ENCODE measurements at places on chromosomes 13 and 19.

DNA sequence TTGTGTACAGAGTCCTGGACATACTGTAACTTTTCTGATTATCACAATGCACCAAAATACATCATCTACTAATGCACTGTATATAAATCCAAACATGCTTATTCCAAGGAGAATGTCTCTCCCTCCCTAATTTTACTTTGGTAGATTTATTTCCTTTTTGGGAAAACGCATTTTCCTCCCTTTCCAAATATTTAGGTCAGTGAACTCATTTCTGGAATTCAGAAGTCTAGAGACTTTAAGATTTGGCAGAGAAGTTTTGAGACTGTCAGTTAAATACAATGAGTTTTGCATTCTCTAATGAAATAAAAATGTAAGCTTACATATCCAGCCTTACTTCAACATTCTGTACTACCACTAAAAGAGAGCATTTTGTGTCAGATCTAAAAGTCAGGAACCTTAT lies 165.8 kb upstream of the EDNRB start:
- no peak for DNase-seq
- no peaks in the 10 kb centered on the region for H3K4me1 ChIP-seq
- H3K36me3 ChIP-seq = no peaks in the 10 kb centered on the region
- H3K4me3 ChIP-seq = no peak overlapping the region
- H3K27ac ChIP-seq = no peak overlapping the region
- H3K27me3 ChIP-seq = no peaks in the 10 kb centered on the region

DNA sequence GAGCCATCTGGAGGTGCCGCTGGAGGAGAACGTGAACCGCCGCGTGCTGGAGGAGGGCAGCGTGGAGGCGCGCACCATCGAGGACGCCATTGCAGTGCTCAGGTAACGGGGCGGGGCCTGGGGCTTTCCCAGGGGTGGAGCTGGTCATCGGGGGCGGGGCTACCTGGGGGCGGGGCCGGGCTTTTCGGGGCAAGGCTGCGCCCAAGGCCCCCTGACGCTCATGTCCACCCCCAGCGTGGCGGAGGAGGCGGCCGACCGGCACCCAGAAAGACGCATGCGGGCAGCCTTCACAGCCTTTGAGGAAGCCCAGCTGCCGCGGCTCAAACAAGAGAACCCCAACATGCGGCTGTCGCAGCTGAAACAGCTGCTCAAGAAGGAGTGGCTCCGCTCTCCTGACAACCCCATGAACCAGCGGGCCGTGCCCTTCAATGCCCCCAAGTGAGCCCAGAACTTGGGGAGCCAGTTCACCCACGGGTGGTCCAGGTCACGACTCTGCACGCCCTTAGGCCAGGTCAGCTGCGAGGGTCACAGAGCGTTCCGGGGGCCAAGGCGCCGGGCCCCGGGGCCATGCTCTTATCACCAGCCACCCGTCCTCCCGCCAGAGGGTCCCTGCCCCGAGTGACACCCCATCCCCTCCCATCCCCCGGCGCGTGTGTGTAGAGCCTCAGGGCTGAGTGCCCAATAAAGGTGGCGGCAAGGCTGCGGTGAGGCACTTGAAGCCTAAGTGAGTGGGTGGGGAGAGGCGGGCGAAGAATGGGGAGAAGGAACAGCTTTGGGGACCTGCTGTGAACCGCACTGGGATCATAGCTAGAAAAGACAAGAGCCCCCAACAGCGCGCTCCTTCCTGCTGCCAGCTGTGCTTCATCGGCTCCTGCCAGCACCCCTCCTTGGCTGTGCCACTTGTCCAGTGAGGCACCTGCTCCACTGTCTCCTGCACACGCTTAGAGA lies 10.7 kb downstream of the CCDC124 start:
- no peak overlapping the region for H3K4me3 ChIP-seq
- H3K27me3 ChIP-seq = no peaks in the 10 kb centered on the region
- peaks cover 6% of the 10 kb centered on the region for H3K4me1 ChIP-seq
- peaks cover 4% of the 10 kb centered on the region for H3K36me3 ChIP-seq
- no peak for DNase-seq
- H3K27ac ChIP-seq = no peak overlapping the region

GRCh38 chr19:50331994-50332243 lies 2.7 kb upstream of the KCNC3 start:
- peak overlapping the region; percentile 66 for H3K4me3 ChIP-seq
- DNase-seq = no peak
- no peaks in the 10 kb centered on the region for H3K36me3 ChIP-seq
- peaks cover 3% of the 10 kb centered on the region for H3K4me1 ChIP-seq

DNA sequence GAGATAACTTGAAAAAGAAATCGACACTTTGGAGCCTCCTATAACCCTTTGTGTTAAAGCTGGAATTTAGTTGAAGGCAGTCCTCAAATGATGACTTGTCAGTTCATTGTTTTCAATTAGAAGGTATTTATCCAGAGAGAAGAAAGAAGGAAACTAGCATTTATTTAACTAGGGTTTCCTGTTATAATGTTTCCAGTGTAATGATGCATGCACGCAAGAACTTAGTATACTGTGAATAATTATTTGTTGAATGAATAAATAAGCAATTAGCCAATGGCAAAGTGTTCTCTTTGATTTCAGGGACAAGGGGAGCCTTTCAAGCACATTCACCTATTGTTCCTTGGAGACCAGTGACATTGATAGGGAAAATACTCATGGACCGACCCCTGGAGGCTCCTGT lies 307.4 kb downstream of the KLF5 start:
- no peaks in the 10 kb centered on the region for H3K36me3 ChIP-seq
- no peak overlapping the region for H3K4me3 ChIP-seq
- DNase-seq = no peak

GRCh38 chr19:23070353-23071146 lies 46.3 kb upstream of the ZNF730 start:
- peak overlapping the region; percentile 71 for H3K4me3 ChIP-seq
- H3K27ac ChIP-seq = no peak overlapping the region
- no peak for DNase-seq
- no peaks in the 10 kb centered on the region for H3K4me1 ChIP-seq
- no peaks in the 10 kb centered on the region for H3K36me3 ChIP-seq

GRCh38 chr13:70835371-70835770 lies 727.1 kb upstream of the KLHL1 start:
- H3K4me1 ChIP-seq = no peaks in the 10 kb centered on the region
- no peak overlapping the region for H3K4me3 ChIP-seq
- no peak overlapping the region for H3K27ac ChIP-seq

- no peak overlapping the region for H3K27ac ChIP-seq
- no peaks in the 10 kb centered on the region for H3K27me3 ChIP-seq
- H3K36me3 ChIP-seq = no peaks in the 10 kb centered on the region
- H3K4me3 ChIP-seq = no peak overlapping the region
- no peak for DNase-seq
Observed at GRCh38 chr13:50593207-50593606, 250.3 kb downstream of the DLEU7 start.

- H3K36me3 ChIP-seq = no peaks in the 10 kb centered on the region
- no peak overlapping the region for H3K4me3 ChIP-seq
- no peak for DNase-seq
- H3K27ac ChIP-seq = no peak overlapping the region
Observed at GRCh38 chr13:71320452-71320851, 546.6 kb downstream of the DACH1 start.

GRCh38 chr13:25806264-25806974 lies 245.4 kb downstream of the SHISA2 start:
- H3K36me3 ChIP-seq = no peaks in the 10 kb centered on the region
- H3K27ac ChIP-seq = no peak overlapping the region
- H3K4me3 ChIP-seq = no peak overlapping the region
- H3K27me3 ChIP-seq = no peaks in the 10 kb centered on the region

DNA sequence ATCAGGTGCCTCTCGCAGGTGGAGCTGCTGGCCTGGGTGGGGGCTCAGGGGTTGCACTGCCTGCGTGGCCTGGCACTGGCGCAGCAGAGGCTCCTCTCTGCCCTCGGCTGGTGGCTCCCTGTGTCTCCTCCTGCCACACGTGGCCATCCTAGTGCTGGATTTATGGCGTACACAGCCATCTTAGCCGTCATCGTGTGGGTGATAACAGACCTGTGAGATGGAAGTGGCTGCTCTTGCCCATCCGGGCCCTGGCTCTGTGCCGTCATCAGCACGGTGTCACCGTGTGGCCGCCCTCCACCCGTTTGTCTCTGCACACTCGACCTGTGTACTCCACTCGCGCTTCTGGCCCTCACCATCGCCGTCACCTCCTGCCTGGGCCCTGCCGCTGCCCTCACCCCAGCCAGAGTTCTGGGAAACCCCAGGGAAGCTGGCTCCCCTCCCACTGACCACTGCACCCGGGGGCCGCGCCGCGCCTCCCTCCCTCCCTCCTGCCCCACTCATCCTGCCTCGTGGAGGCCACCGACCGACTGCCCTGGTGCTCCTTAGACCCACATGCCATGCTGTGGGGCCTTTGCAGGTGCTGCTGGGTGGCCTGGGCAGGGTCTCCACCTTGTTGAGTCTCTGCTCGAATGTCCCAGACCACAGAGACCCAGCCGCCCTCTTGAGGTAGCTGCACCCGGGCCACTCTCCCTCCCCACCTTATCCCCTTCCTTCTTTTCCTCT lies 29.5 kb downstream of the TMEM255B start:
- no peaks in the 10 kb centered on the region for H3K4me1 ChIP-seq
- no peak overlapping the region for H3K4me3 ChIP-seq
- no peak overlapping the region for H3K27ac ChIP-seq

DNA sequence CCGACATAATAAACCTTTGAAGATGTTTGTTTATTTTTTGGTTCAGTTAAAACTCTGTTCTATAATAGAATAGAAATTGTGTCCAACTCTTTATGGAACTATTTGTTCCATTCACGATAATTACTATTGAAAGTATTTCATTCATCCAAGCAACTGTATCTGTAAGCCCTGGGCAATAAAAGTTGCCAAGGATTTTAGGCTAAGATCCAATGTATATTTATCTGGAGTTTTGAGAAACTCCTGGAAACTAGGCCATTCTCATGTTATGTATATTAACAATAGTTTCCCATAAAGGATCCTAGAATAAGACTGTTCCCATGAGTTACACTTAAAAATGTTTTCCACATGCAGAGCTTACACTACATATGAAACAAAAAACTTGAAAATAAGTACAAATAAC lies 261.6 kb downstream of the SLITRK6 start:
- DNase-seq = no peak
- no peaks in the 10 kb centered on the region for H3K4me1 ChIP-seq
- H3K27me3 ChIP-seq = no peaks in the 10 kb centered on the region

DNA sequence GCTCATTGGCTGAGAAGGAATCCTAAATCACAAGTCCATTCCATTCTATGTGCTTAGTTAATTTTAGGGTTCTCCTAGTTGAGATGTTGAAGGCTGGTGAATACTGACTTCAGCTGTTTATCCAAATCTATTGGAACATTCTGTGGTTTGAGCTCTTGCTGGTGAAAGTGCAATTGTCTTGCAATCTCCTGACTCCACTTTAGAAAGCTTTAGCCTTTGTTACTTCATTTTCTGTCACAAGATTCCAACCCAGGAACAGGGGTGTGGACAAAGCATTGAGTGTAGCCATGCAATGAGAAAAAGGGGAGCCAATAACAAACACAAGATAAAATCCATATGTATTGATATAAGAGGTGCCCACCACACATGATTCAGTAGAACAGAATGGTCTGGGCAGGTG lies 15.0 kb downstream of the CEACAM21 start:
- DNase-seq = no peak
- H3K27me3 ChIP-seq = no peaks in the 10 kb centered on the region
- no peak overlapping the region for H3K27ac ChIP-seq
- no peaks in the 10 kb centered on the region for H3K4me1 ChIP-seq
- H3K36me3 ChIP-seq = no peaks in the 10 kb centered on the region

GRCh38 chr19:47720669-47721422 lies 7.6 kb downstream of the EHD2 start:
- peaks cover 22% of the 10 kb centered on the region for H3K36me3 ChIP-seq
- H3K27ac ChIP-seq = peak overlapping the region; percentile 88
- no peak for DNase-seq
- H3K4me1 ChIP-seq = peaks cover 35% of the 10 kb centered on the region
- no peak overlapping the region for H3K4me3 ChIP-seq

GRCh38 chr19:2083174-2083854 lies 12.8 kb downstream of the MOB3A start:
- DNase-seq = no peak
- no peaks in the 10 kb centered on the region for H3K27me3 ChIP-seq
- peaks cover 27% of the 10 kb centered on the region for H3K36me3 ChIP-seq
- peak overlapping the region; percentile 54 for H3K4me3 ChIP-seq

GRCh38 chr19:49106648-49107135 lies 7.5 kb upstream of the LIN7B start:
- H3K27ac ChIP-seq = no peak overlapping the region
- DNase-seq = no peak
- H3K27me3 ChIP-seq = no peaks in the 10 kb centered on the region

GRCh38 chr19:23776507-23777205 lies 18.0 kb upstream of the ZNF681 start:
- no peak overlapping the region for H3K4me3 ChIP-seq
- no peaks in the 10 kb centered on the region for H3K36me3 ChIP-seq
- H3K27ac ChIP-seq = no peak overlapping the region
- no peaks in the 10 kb centered on the region for H3K4me1 ChIP-seq

- no peak overlapping the region for H3K4me3 ChIP-seq
- H3K27me3 ChIP-seq = no peaks in the 10 kb centered on the region
- no peak for DNase-seq
- peaks cover 28% of the 10 kb centered on the region for H3K36me3 ChIP-seq
- peak overlapping the region; percentile 7 for H3K27ac ChIP-seq
Observed at GRCh38 chr19:46381756-46382345, 31.5 kb downstream of the CCDC8 start.

- no peaks in the 10 kb centered on the region for H3K27me3 ChIP-seq
- H3K4me3 ChIP-seq = no peak overlapping the region
- DNase-seq = no peak
- H3K4me1 ChIP-seq = no peaks in the 10 kb centered on the region
- H3K27ac ChIP-seq = no peak overlapping the region
Observed at GRCh38 chr13:92994056-92994455, 232.6 kb upstream of the GPC6 start.

GRCh38 chr19:54473892-54474372 lies 836 bp upstream of the CDC42EP5 start:
- H3K27me3 ChIP-seq = no peaks in the 10 kb centered on the region
- no peaks in the 10 kb centered on the region for H3K36me3 ChIP-seq
- peak overlapping the region; percentile 65 for H3K27ac ChIP-seq
- H3K4me1 ChIP-seq = peaks cover 3% of the 10 kb centered on the region

- H3K27ac ChIP-seq = no peak overlapping the region
- no peaks in the 10 kb centered on the region for H3K4me1 ChIP-seq
- no peak for DNase-seq
- no peak overlapping the region for H3K4me3 ChIP-seq
Observed at GRCh38 chr13:113224486-113224885, 15.1 kb downstream of the CUL4A start.

DNA sequence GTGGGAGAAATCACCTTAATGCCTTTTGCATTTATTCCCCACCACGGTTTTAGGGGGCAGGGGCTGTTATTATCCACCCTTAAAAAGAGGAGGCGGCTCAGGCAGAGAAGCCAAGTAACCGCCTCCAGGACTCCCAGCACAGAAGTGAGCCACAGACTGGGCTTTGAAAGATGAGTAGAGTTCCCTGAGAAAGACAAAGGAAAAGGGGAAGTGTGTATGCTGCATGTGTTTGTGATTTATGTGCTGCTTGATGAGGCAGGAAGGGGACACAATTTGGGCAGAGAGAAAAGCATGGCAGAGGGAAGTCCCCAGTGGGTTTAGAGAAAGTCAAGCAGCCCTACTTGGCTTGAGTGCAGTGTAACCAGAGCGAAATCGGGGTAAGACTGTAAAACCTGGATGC lies 85.0 kb downstream of the DOCK9 start:
- no peak for DNase-seq
- no peaks in the 10 kb centered on the region for H3K36me3 ChIP-seq
- no peaks in the 10 kb centered on the region for H3K27me3 ChIP-seq
- no peak overlapping the region for H3K4me3 ChIP-seq
